Left lung (tissue), 14 donors: ENCODE measurements at places on chromosomes 4 and X.

DNA sequence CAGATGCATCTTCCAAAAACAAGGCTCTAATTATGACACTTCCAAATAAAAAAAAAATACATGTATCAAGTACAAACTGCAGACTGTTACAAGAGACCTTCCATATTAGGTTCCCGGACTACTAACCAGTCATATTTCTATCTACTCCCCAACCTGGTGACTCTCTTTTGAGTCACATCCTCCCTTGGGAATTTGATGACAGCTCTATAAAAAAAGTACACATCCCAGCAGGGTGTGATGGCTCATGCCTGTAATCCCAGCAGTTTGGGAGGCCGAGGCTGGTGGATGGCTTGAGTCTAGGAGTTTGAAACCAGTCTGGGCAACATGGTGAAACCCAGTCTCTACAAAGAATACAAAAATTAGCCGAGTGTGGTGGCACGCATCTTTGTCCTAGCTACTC, 14.9 kb downstream of the RPGR start:
- DNase-seq, result no peak

- DNase-seq, result no peak
These were observed 89.1 kb downstream of the FAM13A start for GRCh38 chr4:88967883-88968331.

GRCh38 chr4:23533859-23534258, 356.0 kb downstream of the PPARGC1A start:
- no peak for DNase-seq

- no peak for DNase-seq
These were observed 268.7 kb upstream of the GK2 start for GRCh38 chr4:79676705-79677104.

DNA sequence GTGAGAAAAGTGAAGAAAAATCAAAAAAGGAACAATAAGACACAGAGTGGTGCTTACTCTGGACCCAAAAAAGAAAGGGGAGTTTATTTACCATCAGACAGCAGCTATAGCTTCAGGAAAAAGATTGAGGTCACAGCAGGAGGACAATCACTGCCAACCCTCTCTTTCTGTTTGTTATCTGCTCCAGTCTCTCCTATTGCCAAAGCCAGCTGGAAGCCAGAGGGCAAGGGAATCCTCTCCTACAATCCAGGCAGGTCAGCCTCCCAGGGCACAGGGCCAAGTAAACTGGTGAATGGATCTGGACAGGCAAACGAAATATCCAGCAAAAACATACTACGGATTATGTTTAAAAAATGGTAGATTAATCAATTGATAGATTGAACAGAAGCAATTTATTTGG, 306.9 kb upstream of the SLIT2 start:
- DNase-seq, result no peak

- DNase-seq, result no peak
These were observed 2.7 kb downstream of the PCDH10 start for GRCh38 chr4:133151691-133152329.

DNA sequence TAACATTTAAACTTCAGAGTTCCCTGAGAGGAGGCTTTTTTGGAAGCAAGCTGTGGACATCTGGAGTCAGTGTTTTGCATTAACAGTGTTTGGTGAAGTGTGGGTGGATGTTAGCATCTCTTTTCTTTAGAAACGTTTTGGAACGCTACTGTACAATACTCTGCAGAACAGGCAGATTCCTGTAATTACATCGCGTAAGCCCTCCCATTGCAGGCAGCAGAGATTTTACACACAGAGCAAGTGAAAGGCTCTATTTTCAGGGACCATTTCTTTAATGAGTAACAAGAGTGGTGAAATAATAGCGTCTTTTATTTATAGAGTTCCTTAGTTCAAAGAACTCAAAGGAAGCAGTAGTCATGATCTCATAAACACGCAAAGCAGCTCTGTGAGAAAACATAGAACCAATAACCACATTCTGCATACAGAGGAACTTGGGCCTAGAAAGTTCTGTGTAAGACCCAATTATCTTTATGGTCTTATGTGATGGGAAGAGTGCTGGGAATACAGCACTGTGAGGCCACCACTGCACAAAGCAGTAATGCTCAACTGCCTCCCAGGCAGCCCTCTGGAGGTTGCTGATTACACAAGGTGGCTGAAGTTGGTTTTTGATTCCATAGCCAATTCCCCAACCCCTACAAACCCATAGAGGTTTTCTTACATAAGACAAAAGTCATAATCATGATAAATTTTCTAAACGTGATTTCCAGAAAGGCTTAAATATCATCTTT, 298.7 kb upstream of the EPHA5 start:
- no peak for DNase-seq

- DNase-seq, result no peak
These were observed 971.6 kb upstream of the INTU start for GRCh38 chr4:126661194-126661593.

DNA sequence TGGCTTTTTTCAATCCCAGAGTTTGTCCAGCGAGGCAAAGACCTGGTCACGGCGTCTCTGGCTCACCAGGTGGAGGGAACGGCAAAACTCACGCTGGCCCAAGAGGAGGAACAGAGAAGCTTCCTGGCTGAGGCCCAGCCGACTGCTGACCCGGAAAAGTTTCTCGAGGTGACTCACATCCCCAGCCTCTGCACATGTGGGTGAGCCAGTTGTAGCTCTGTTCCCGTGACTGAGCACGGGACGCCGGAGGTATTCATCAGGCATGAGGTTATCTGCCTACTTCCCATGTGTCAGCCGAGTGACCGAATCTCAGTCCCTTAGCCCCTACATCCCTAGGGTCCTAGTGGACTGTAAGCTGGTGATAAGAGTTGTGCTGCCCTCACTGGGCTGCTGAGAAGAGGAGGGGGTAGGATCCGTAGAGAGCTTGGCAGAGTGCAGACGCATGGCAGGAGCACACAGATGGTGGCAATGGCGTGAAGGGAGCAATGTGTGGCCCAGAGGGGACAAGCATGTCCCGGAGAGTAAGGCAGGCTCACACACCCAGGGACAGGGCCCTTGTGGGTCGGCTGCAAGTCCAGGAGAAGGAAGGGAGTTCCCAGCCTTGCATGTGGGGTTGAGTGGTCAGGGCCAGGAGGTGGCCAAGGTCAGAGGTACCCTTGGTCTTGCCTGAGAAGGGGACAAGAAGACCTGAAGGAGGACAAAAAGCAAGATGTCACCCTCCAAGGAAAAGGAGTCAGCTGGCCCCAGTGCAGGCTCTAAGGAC, 42.9 kb downstream of the EVC start:
- no peak for DNase-seq

- DNase-seq, result no peak
These were observed 320.6 kb downstream of the ARHGAP10 start for GRCh38 chr4:148052448-148052847.

DNA sequence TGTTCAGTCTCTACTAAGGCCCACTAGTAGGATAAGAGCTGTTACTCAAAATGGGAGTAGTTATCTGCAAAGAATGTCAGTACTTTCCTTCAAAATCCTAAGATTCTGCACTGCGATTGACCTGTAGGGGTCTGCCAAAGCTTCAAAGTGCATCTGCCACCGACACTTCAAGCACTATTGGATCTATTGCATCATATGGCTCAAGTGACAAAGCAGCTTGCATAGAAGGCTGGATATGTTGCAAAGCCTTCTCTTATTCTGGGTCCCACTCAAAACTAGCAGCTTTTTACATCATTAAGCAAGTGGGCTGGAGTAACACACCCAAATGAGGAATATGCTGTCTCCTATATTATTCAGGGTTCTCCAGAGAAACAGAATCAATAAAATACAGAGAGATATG, 115.4 kb upstream of the EMCN start:
- no peak for DNase-seq

GRCh38 chr4:54764476-54764875, 106.7 kb downstream of the KIT start:
- no peak for DNase-seq

DNA sequence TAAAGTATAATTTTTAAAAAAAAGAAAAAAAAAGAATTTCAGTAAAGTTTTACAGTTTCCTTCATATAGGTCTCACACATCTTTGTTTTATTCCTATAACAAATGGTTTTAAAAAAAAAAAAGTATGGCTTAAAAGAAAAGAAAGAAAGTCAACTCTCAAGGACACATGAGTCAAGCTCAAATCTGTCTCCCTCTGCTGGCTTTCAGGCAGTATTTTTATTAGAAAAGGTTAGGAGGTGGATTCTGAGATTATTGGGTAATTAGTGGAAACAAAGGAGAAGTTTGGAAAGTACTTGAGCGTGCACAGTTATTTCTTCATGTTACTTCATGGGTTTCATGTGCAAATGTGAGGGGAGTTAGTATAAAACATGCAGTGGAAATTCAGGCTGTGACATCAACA, 36.6 kb upstream of the BTC start:
- DNase-seq, result no peak

DNA sequence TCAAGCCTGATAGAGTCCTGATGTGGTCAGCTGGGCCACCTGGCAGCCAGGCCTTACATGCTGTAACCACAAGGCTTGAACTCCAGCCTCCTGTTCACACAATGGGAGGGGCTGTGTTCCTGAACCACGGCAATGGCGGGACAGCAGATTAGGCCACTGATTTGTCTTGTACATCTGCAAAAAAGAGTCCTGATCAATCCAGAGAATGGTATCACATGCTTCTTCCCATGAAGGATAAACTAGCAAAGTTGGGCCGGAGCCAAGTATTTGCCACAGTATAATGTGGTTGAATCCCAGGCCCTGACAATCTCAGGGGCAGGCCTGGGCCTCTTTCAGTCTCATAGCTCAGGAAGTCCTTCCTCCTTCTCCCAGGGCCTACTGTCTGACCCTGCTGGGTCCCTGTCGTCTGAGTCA, 2182.5 kb upstream of the AGA start:
- DNase-seq, result no peak

DNA sequence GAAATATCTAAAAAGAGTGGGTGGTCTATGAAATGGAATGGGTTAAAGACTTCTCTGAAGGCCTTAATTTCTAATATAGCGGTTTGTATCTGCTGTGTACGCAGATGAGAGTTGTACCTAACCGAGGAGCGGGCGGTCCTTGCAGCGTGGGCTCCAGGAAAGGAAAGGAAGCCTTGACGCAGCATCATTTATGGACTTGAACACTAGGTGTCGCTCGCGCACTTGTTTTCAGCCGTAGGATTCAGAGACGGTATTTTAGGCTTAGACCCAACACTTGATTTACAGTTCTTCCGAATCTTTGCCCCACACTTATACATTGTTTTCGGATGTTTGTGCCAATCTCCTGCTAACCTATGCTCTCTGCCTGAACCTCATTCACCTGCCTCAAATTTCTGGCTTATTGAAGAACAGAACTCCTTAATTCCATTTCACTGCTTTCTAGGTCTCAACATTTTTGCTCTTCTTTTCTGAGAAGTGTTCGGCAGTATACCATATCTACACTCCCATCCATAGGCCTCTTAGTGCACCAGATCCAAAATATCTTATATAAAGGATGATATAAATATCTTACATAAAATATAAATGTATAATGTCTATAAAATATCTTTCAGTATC, 48.9 kb upstream of the AADAT start:
- DNase-seq, result peak; percentile 64

DNA sequence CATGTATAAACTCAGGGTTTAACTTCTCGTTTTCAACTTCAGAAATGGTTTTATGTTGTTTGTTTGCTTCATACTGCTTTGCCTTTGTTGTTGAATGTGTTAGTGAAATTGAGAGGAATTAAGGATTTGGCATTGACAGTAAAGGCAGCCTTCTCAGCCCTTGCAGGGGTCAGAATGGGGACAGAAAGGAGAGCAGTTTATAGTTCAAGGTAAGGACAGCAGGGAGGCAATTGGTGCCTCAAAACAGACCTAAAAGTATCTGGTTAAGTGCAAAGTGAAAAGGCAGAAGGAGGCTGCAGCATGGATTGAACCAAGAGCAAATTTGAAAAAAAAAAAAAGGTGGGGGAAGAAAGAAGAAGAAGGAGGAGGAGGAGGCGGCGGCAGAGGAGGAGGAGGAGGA, 835.0 kb upstream of the ADGRL3 start:
- no peak for DNase-seq

DNA sequence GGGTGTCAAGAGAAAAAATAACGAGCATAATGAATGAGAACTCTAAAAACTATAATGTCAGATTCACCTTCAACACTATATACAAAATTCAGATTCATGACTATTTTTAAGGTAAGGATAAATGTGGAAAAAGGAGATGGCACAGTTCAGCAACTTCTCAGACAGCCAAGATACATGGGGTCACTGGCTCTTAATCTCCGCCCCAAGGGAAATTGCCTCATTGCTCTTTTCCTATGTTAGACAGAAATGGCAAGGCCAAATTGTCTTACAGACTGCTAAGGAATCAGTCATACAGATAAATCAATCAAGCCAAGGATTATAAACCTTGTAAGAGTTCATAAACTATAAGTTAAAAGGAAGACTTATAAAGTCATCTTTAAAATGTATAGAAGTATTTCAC, 183.4 kb downstream of the OPHN1 start:
- no peak for DNase-seq

- no peak for DNase-seq
These were observed 159.7 kb downstream of the SH2D1A start for GRCh38 chrX:124506066-124506465.

DNA sequence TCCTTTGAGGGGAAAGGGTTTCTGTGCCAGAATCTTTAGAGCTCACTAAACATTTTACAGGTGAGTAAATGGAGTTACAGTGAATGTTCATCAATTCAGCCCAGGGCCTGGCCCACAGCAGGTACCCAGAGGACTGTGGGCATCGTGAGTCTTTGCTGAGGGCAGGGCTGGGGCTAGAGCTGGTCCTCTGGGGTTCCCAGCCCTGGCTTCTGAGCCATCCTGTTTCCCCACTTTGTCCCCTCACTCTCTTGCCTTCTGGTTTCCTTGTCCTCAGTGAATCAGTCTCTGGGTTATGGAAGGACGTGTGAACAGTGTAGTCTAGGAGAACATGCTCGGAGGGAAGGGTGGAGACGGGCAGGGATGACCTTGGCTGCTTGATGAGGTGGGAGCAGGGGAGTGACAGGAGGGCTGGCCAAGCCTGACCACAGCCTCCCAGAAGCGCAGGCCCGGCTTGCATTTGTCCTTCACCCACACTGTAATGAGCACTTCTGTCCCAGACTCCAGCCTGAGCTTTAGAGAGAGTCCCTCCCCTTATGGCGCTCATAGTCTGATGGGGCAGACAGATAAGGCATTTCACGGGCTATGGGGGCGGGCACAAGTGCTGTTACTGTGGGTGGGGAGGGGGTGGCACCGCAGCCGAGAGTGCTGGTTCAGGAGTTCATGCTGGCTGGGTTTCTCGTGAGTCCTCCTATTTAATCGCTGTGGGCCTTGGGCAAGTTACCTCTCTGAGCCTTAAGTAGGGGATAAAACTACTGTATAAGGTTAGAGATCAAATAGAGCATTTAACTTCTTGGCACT, 17.3 kb downstream of the TBC1D14 start:
- no peak for DNase-seq

DNA sequence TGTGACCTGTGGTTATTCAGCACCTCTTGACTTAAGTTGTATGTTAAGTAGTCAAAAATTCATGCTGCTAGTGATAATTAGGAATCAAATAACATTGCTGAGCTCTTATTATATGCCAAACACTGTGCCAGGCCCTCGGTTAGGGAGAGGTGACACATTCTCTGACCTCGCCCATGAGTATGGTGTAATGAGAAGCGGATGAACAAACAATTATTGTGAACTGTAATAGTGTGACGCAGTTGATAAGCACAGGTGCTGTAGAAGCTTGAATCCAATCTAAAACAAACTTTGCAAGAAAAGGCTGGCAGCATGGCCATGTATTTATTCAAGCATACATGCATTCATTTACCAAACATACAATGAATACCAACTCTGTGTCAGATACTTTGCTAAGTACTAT, 303.5 kb upstream of the HS3ST1 start:
- DNase-seq, result no peak

- no peak for DNase-seq
These were observed 1392.8 kb upstream of the TENM3 start for GRCh38 chr4:180850318-180850940.
